Fibroblast of the aortic adventitia (primary cell): ENCODE measurements at places on chromosomes 2 and 18. TPM values are rescaled to one million over a fixed set of nuclear protein-coding genes. Genes with fewer than 3 reads are reported as not detected.

- DNase-seq = peak; percentile 43
Measured at GRCh38 chr2:65075605-65076344, 19.6 kb downstream of the CEP68 start.

DNA sequence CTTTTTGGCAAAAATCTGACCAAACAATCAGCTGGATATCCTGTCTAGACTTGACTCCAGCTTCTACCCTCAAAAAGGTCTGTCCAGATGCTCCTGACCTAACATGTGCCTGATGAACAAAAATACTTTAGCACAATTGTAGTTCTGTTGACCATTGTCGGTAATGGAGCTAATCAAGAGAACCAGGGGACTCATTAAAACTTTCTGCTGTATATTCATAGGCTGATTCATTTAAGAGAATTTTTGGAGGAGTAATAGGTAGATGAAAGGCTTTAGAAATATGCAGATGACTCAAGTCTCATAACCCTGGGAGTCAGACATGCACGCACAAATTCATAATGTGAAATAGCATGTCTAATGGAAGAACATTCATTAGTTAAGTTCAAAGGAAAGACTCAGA lies 514.2 kb downstream of the TXNL1 start:
- peak; percentile 69 for DNase-seq

- DNase-seq = no peak
Measured at GRCh38 chr18:62080172-62080900, 106.5 kb downstream of the PIGN start.

- no peak for DNase-seq
Measured at GRCh38 chr2:70852824-70853223, 17.2 kb upstream of the CD207 start.

GRCh38 chr18:70377317-70377799 lies 88.5 kb downstream of the SOCS6 start:
- peak; percentile 48 for DNase-seq

- DNase-seq = no peak
Measured at GRCh38 chr2:141323571-141323970, 807.2 kb downstream of the LRP1B start.

GRCh38 chr18:13435586-13436333 lies 217.2 kb downstream of the LDLRAD4 start:
- DNase-seq = peak; percentile 74

DNA sequence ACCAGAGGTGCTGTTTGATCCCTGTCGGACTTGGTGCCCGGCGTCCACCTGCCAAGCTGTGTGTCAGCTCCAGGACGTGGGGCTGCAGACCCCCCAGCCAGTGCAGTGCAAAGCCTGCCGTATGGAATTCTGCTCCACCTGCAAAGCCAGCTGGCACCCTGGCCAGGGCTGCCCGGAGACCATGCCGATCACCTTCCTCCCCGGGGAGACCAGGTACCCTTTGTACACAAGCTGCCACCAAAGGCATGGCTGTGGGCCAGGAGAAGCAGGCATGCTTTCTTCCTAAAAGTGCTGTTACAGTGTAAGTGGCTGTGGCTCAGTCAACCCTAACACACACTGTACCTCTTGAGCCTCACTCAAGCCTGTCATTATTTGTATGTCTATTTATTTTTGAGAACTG lies 103.3 kb downstream of the RNF144A start:
- no peak for DNase-seq

DNA sequence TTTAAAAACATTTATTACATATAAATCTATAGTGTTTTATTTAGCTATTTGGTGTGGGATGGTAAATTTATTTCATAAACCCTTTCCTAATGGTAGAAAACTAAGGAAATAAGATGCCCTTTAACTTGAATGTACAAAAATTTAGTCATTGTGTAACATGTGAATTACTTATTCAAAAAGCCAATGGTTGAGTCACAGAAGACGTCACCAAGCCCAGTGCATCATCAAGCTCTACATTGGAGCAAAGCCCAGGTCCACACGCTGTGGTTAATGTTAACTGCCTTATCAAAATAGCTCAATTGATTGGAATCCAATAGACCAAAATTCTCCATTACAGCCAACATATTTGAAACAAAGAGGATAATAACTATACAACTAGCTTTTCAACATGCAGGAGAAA lies 145.5 kb upstream of the LYPD1 start:
- peak; percentile 97 for DNase-seq

- DNase-seq = no peak
Measured at GRCh38 chr18:37294951-37295350, 270.6 kb downstream of the CELF4 start.

DNA sequence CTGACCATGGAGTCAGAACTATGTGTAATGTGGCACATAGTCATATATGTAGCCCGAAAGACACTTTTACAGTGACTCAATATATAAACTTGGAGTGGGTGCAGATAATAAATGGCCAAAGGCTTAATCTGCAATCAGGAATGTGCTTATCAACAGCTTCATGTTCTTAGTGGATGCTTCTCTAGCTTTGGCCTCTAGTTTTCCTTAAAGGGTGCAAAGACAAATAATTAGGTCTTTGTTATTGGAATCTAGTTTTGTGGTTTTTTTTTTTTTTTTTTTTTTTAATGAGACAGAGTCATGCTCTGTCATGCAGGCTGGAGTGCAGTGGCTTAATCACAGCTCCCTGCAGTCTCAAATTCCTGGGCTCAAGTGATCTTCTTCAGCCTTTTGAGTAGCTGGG lies 625.6 kb downstream of the EPHA4 start:
- no peak for DNase-seq

DNA sequence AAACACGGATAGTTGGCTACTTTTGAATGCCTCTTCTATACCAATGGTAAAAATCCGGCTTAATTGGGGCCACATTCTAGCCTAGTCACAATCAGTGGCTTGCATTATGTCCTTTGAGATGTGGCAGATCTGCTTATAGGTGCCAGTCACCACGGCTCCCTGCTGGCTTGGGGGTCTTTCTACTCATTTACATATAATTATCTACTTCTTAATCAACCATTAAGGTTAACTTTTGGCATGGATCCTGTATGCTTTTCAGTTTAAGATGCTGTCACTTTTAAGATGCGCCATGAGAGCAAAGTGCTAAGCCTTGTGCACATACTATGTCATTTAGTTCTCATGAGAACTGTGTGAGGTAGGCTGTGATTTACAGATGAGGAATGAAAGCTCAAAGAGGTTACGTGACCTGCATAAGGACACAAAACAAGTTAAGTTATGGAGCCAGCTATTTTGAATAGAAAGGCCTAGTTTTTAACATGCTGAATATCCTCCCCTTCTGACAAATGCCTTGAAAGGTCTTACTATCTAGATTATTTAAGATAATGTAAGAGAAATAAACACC lies 4.1 kb downstream of the NEDD4L start:
- no peak for DNase-seq

The SP110 gene
- 21.0 and 46.0 TPM in 2 replicates for total RNA-seq

The CXCR4 gene
- total RNA-seq = 0.27 and 1.2 TPM in 2 replicates

The COL5A2 gene
- 133 and 671 TPM in 2 replicates for total RNA-seq

The TPO gene
- total RNA-seq = not detected in 2 replicates
